ENCODE measurements at places on chromosomes 5 and 9.
A peak's percentile ranks its signal among the peaks of the same experiment; 100 is the strongest.

DNA sequence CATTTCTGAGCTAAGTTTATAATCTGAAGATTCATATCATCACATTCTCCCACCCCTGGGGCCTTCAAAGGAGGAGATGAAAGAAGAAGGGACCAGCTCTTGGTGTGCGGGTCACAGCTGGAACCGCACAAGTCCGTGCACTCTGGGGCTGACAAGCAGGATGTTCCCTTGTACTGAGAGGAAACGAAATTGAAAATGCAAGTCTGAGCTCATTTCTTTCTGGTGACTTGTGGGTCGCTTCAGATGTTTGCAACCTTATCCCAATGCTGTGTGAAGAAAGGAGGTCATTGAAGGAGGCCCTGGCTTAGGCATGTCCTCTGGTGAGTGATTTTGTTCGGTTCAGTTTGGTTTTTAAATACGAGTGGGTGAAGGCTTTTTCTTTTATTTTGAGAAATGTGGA, 59.6 kb downstream of the C9orf152 start:
- DNase-seq = peak; percentile 39

DNA sequence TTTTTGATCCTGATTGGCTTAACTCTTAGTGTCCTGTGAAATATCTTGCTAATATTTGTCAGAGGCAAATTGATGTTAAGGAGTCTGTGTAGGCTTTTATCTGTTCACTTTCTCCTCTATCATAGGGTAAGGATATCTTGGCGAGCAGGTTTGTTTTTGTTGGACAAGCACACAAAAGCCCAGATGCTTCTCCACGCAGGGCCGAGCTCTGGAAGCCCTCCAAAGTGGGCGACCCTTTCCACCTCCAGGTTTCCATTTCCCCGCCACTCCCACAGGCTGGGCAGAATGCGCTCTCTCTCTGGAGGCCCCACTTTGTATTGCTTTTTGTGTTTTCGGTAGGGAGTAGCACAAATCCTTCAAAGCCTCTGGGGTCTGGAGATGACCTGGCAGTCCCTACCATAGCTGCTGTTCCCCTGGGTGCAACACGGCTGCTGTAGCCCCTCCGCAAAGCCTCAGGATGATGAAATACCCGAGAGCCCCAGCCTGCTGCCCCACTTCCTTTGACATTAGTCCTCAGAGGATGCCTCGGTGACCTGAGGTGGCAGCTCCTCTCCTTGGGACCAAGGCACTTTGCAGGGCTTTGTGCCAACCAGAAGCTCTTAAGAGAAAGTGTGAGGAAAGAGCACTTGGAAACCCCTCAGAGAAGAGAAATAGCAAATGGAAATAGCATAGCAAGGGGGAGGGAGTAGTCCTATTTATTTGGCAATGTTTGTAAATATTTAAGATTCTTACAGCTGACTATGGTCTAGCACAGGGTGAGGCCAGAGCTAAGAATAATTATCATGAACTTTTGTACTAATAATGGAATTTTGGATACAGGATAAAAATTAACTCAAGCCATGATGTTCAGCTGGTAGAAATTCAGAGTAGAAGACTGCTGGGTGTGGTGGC, 122.8 kb downstream of the ARHGEF28 start:
- no peak for DNase-seq

- peak; percentile 65 for DNase-seq
These were observed at the start of gene SLC22A5 for GRCh38 chr5:132369474-132370180. TSS of gene SLC22A5 (plus strand) at chr5:132369710. CDS start at chr5:132369973, 263 bp downstream.

DNA sequence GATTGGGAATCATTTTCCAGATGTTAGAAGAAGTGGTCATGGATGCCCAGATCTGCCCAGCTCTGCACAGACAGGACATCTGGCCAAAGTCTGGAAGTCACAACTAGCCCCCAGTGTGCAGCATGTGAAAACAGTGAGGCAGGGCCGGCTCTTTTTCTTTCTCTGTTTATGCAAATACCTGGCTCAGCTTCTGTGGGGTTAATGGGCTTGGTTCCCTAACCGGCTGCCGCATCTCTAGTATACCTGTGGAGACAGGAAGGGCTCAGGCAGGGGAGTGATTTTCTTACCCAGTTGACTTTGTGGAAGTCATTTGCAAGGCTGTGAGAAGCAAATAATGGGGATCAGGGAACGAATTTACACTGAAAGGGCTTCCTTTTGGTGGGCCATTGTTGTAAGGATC, 254.8 kb upstream of the PANK3 start:
- DNase-seq = no peak

GRCh38 chr9:80147866-80148265, 576.1 kb downstream of the TLE4 start:
- DNase-seq = no peak

DNA sequence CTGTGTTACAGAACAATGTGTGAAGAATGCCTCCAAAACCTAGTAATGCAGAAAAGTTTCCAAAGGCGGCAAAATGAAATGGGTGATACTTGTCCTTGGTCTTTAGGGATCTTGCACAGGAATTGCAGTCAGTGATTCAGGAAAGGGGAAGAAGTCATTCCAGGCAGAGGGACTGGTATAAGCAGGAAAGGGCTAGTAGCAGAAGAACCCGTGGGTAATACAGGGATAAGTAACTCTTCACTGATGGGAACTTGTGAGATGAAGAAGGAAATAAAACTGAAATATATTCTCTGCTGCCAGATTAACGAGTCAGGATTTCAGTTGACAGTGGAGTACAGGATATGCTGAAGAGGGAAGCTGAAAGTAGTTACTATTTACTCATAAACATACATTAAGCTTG, 1.2 kb downstream of the SRFBP1 start:
- DNase-seq = no peak

DNA sequence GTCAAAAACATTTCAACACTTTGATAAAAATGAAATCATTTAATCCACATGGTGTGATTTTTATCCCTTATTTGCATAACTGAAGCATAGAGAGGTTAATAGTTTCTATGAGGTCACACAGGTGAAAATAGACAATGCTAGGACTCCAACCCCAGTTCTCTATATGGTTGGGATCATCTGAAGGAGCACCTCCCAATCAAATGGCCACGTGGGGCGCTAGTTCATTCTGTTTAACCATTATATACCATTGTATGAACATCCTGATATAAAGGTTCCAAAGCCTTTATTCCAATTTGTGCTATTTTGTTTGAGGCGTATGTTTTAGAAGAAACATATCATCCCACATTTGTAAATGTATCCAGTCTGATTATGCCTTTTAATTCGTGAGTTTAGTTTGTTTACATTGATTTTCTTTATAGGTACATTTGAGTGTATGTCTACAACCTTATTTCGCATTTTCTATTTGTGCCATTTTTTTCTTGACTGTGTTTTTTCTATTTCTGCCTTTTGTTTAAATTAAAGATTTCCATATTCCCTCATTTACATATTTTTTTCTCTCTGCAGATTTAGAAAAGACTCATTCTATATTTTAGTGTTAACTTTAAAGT, 1092.0 kb downstream of the MAT2B start:
- no peak for DNase-seq

DNA sequence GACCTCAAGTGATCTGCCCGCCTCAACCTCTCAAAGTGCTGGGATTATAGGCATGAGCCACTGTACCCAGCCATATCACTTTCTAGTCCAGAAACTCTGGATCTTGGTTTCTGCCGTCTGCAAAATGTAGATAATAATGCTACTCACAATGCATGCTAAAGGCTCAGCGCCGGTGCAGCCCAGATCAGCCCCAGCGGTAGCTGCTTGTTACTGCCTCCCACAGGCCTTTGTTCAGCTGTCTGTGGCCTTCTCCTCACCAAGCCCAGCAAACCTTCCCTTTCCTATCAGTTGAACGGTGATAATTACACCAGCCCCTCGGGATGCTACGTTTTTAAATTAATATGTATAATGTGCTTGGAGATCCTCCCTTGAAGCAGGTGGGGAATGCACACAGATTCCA, 26.2 kb upstream of the MSX2 start:
- no peak for DNase-seq

GRCh38 chr9:5922192-5922591, 31.5 kb downstream of the MLANA start:
- no peak for DNase-seq

DNA sequence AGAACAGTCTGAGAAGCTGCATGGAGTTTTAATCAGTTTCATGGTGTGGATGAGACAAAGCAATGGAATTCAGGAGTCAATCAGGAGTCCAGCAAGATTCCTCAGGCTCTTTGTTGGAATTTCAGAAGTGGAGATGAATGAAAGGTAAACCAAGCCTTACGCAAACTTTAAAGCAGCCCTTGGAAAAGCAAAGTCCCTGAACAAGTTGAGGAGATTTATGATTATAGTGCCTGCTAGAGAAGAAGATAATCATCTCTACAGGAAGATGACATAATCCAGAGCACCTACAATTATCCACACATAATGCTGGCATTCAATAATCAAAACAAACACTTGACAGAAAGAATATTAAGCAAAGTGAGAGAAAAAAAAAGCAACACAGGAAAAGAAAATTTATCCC, 1380.1 kb upstream of the NUDT12 start:
- DNase-seq = no peak

GRCh38 chr5:23332650-23333251, 174.7 kb upstream of the PRDM9 start:
- DNase-seq = no peak

GRCh38 chr5:9099689-9100088, 446.2 kb downstream of the SEMA5A start:
- no peak for DNase-seq

DNA sequence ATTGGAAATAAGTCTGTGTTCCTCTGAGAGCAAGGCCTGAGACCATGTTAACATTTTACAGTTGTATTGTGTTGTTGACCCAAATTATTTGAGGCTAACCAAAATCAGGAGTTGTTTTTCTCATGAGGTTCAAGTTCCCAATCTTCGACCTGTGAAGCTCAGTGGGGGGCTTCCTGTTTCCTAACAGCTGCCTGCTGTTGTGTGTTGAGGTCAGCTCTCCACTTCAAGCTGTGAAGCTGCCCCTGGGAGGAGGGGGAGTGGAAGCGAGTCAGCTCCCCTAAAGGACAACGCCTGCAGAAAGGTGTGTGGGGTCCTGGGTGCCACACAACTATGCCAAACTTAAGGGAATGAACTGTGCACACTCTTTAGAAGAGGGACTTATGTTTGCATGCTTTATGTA, 295.5 kb downstream of the IRX1 start:
- no peak for DNase-seq

GRCh38 chr5:148607406-148607805, 46.9 kb downstream of the HTR4 start:
- no peak for DNase-seq

- DNase-seq = no peak
These were observed 3.8 kb downstream of the TCOF1 start for GRCh38 chr5:150361301-150361700.

DNA sequence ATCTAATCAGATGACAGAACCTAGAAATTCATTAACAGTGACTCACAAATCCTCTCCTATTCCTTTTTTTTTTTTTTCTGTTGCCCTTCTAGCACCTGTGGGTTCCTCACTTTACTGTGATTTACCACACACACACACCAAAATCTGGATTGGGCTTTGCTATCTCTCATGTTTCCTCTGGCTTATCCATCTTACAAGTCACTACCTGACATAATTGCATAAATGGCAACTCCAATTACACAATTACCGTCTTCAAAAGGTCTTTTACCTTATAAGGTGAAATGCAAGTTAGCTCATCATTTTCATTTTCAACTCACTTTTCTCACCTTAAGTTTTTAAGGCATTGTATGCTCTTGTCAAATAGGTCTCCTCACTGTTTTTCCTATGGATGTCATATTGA, 426.3 kb upstream of the MEF2C start:
- no peak for DNase-seq

GRCh38 chr5:36792560-36793180, 83.9 kb upstream of the NIPBL start:
- DNase-seq = no peak

DNA sequence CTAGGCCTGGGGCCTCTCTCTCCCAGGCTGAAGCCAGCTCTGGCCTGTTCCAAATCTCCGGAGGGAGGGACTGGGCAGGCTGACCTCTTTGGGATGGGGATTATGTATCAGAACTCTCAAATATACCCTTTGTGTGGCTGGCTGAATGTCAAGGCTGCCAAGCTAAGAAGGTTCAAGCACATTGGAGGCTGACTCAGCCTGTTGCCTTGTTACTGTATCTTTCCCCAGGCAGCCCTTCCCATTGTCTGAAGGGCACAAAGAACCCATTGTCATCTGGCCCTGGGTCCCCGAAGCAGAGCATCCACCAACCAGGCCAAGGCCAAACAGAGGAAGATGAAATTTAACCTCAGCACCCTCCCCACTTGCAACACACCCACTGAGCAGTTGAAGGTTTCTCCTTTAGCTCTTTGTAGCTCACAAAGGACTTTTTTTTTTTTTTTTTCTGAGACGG, 7.3 kb upstream of the SPARC start:
- no peak for DNase-seq

GRCh38 chr5:72906806-72907205, 49.0 kb upstream of the FCHO2 start:
- DNase-seq = no peak

GRCh38 chr9:35914301-35914807, 5.1 kb downstream of the SPAAR start:
- DNase-seq = peak; percentile 62

- no peak for DNase-seq
These were observed 180.1 kb downstream of the CACNA1B start for GRCh38 chr9:138057726-138058125.

- no peak for DNase-seq
These were observed 15.2 kb downstream of the NEK6 start for GRCh38 chr9:124272979-124273378.

GRCh38 chr9:112487008-112487798, 576 bp downstream of the KIAA1958 start:
- peak; percentile 51 for DNase-seq

- DNase-seq = peak; percentile 22
These were observed 10.6 kb downstream of the GRIN3A start for GRCh38 chr9:101727612-101728524.

- DNase-seq = peak; percentile 23
These were observed 184.1 kb upstream of the ADRA1B start for GRCh38 chr5:159732220-159732619.

- no peak for DNase-seq
These were observed 33.7 kb downstream of the CAMK2A start for GRCh38 chr5:150255659-150256409.

DNA sequence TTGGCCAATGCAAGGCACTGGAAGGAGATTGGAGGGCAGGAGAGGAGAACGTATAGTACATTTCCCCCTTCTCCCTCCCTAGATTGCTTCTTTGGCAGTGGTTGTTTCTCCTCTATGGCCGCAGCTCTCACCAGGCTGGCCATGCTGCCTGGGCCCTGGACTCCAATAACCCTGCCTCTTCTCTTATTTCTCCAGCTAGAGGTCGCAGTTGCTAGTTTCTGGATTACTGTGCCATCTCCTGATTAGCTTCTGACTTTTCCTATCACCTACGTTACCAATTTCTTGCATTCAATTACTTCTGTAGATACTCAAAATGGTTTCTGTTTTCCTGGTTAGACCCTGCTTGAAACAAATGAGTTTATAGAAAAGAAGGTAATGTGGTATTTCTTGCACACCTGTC, 2.4 kb upstream of the MACIR start:
- no peak for DNase-seq
